ENCODE measurements at places on chromosomes 5 and 9. TPM values are rescaled to one million over a fixed set of nuclear protein-coding genes. Genes with fewer than 3 reads are reported as not detected.

GRCh38 chr5:169131616-169132301 is 169.2 kb downstream of the SLIT3 start:
- no peak overlapping the region for H3K27ac ChIP-seq
- no peaks in the 10 kb centered on the region for H3K36me3 ChIP-seq
- no peaks in the 10 kb centered on the region for H3K4me1 ChIP-seq
- DNase-seq, result no peak
- H3K4me3 ChIP-seq, result no peak overlapping the region

GRCh38 chr5:80877592-80877991 is 82.6 kb upstream of the RASGRF2 start:
- H3K4me1 ChIP-seq, result no peaks in the 10 kb centered on the region
- H3K36me3 ChIP-seq, result peaks cover 6% of the 10 kb centered on the region
- H3K27me3 ChIP-seq, result no peaks in the 10 kb centered on the region
- no peak for DNase-seq

GRCh38 chr5:95723632-95724369 is 7.3 kb upstream of the RHOBTB3 start:
- H3K27ac ChIP-seq, result no peak overlapping the region
- no peaks in the 10 kb centered on the region for H3K36me3 ChIP-seq
- no peaks in the 10 kb centered on the region for H3K27me3 ChIP-seq
- peaks cover 4% of the 10 kb centered on the region for H3K4me1 ChIP-seq

GRCh38 chr5:528629-529511 is 4.6 kb upstream of the SLC9A3 start:
- H3K27me3 ChIP-seq, result peaks cover 24% of the 10 kb centered on the region
- DNase-seq, result no peak
- H3K4me3 ChIP-seq, result no peak overlapping the region
- no peaks in the 10 kb centered on the region for H3K4me1 ChIP-seq
- no peak overlapping the region for H3K27ac ChIP-seq
- H3K36me3 ChIP-seq, result no peaks in the 10 kb centered on the region

IFNA2 gene
- polyA plus RNA-seq, result not detected

DNA sequence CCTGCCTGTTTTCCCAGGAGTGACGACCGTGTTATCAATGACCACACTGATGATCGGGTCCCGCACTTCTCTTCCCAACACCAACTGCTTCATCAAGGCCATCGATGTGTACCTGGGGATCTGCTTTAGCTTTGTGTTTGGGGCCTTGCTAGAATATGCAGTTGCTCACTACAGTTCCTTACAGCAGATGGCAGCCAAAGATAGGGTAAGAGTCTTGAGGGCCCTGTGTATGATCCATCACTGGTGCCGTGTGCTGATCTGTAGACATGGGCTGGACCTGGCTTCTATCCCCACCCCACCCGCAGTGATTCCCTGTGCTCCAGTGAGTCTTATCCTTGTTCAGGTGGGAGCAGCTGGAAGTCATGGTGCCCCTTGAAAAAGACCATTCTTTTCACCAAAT is 26.0 kb downstream of the GABRP start:
- no peaks in the 10 kb centered on the region for H3K36me3 ChIP-seq
- no peak overlapping the region for H3K27ac ChIP-seq
- H3K4me3 ChIP-seq, result no peak overlapping the region
- no peaks in the 10 kb centered on the region for H3K4me1 ChIP-seq
- H3K27me3 ChIP-seq, result no peaks in the 10 kb centered on the region
- peak; percentile 42 for DNase-seq

DNA sequence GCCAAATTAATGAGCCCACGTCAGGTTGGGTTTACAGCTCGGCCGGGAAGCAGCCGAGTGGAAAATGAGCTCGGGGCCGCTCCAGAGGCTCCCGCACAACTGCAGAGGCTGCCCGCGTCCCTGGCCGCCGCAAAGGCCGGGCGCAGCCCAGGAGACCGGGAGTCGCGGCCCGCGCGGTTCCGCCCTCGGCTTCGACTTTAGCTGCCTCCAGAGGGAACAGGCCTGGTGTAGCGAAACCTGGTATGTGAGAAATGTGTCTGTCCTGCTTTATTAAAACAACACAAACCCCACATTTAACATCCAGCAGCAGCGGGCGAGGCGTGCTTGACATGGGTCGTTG is 66.2 kb downstream of the FOXD1 start:
- H3K27ac ChIP-seq, result no peak overlapping the region
- H3K27me3 ChIP-seq, result no peaks in the 10 kb centered on the region
- H3K4me1 ChIP-seq, result peaks cover 6% of the 10 kb centered on the region
- no peak overlapping the region for H3K4me3 ChIP-seq
- no peaks in the 10 kb centered on the region for H3K36me3 ChIP-seq

ERCC8 gene
- polyA plus RNA-seq, result 6.6 TPM

GRCh38 chr5:35477911-35478310 is 139.8 kb upstream of the SPEF2 start:
- no peaks in the 10 kb centered on the region for H3K4me1 ChIP-seq
- DNase-seq, result no peak
- H3K36me3 ChIP-seq, result no peaks in the 10 kb centered on the region
- H3K27me3 ChIP-seq, result no peaks in the 10 kb centered on the region
- no peak overlapping the region for H3K4me3 ChIP-seq
- no peak overlapping the region for H3K27ac ChIP-seq

RNF20 gene
- 15.8 TPM for polyA plus RNA-seq

- H3K36me3 ChIP-seq, result no peaks in the 10 kb centered on the region
- peak overlapping the region; percentile 68 for H3K4me3 ChIP-seq
- no peaks in the 10 kb centered on the region for H3K27me3 ChIP-seq
- DNase-seq, result peak; percentile 32
- no peaks in the 10 kb centered on the region for H3K4me1 ChIP-seq
- H3K27ac ChIP-seq, result peak overlapping the region; percentile 81
Measured at GRCh38 chr9:16727452-16728136, 142.9 kb downstream of the BNC2 start.

GARIN3 gene
- polyA plus RNA-seq, result not detected

GRCh38 chr9:131708226-131709002 is 31.5 kb downstream of the RAPGEF1 start:
- peaks cover 52% of the 10 kb centered on the region for H3K4me1 ChIP-seq
- no peaks in the 10 kb centered on the region for H3K36me3 ChIP-seq
- DNase-seq, result no peak
- no peaks in the 10 kb centered on the region for H3K27me3 ChIP-seq
- no peak overlapping the region for H3K4me3 ChIP-seq
- no peak overlapping the region for H3K27ac ChIP-seq

DNA sequence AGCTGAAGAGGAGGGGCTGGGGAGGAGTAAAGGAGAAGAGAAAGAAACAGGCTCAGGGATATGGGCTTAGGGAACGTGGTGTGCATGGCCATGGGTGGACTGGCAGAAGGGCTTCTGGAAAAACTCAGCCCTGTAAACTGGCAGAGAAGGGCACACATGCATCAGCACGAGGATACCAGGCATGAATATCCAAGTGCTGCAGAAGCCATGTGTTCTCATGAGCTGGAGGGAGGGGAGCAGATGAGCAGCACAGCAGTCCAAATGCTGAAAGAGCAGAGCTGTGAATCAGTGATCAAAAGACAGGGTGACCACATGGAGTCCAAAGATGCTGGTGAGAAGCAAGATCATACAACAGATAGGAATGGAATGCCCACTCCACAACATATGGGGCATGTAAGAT is 72.3 kb downstream of the SEMA5A start:
- no peak overlapping the region for H3K4me3 ChIP-seq
- H3K36me3 ChIP-seq, result no peaks in the 10 kb centered on the region
- no peaks in the 10 kb centered on the region for H3K4me1 ChIP-seq
- no peak for DNase-seq
- no peak overlapping the region for H3K27ac ChIP-seq

DNA sequence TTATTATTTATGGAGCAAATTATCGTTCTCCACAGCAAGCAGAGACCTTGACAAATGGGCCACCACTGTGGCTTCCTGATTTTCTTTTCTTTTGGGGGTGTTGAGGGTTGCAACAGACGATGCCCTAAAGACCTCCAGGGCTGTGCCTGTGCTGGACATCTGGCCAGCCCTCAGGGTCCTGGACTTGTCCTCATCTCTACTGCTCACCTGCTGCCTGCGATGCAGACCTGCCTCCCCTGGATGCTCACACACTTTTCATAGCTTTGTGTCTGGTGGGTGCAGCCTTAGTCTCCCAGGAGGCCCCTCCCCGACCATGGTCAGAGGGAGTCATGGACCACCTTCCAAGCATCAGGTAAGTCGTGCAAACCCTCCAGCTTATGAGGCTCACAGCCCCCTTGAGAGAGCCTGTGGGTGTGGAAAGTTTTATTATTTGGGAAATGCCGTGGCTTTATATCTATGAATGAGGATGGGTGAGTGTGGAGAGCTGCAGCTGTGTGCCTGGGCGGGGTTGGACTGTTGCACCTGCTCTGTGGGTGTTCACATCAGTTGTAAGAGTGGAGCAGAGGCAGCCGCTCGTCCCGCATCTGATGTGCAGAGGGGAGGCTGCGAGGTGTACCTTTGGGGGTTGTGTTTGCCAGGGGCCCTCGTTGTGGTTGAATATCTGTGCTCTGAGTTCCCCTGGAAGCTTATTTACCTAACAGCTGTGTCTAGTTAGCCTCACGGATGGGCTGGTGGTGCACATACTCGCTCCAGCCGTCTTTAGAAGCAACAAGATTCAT is 126.3 kb upstream of the IRX4 start:
- no peaks in the 10 kb centered on the region for H3K4me1 ChIP-seq
- no peak for DNase-seq
- H3K27ac ChIP-seq, result no peak overlapping the region
- H3K36me3 ChIP-seq, result no peaks in the 10 kb centered on the region
- no peaks in the 10 kb centered on the region for H3K27me3 ChIP-seq

GRCh38 chr9:13322828-13323550 is 43.5 kb upstream of the MPDZ start:
- no peaks in the 10 kb centered on the region for H3K36me3 ChIP-seq
- no peak overlapping the region for H3K27ac ChIP-seq
- H3K27me3 ChIP-seq, result no peaks in the 10 kb centered on the region
- no peaks in the 10 kb centered on the region for H3K4me1 ChIP-seq

DNA sequence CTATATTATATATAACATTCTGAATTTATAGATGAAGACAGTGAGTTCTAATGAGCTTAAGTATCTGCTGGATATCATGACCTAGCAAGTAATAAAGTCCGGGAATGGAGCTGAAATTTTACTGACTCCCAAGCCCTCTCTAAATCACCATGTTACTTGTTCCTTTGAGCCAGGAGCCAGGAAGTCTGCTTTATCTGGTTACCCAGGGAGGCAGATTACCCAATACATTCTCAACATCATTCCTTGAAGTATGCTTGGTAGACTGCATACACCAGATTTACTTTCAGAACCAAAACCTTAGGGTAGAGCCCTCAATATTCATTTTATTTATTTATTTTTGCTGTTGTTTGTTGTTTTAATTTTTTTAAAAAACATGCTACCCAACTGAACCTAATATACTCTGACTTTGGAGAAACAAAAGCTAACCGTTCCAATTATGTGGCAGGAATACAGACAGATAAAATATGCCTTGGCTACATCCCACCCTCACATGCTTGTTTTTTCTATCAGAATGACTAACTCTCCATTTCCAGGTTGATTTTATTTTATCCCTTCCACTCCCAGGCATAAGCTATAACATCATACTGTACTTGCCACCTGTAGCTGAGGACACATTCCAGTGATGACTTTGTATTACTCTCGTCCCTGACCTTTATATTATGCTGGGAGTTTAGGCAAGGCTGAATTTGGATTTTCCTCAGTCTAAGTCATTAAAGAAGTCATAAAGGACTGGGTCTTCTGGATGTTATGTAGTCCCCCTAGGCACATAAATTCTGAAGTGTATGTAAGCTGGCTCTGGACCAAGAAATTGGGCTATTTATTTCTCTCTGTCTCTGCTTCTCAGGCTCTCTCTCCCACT is 82.0 kb downstream of the YIPF5 start:
- DNase-seq, result peak; percentile 71
- H3K27me3 ChIP-seq, result no peaks in the 10 kb centered on the region
- no peak overlapping the region for H3K4me3 ChIP-seq
- no peaks in the 10 kb centered on the region for H3K4me1 ChIP-seq
- H3K36me3 ChIP-seq, result no peaks in the 10 kb centered on the region

DNA sequence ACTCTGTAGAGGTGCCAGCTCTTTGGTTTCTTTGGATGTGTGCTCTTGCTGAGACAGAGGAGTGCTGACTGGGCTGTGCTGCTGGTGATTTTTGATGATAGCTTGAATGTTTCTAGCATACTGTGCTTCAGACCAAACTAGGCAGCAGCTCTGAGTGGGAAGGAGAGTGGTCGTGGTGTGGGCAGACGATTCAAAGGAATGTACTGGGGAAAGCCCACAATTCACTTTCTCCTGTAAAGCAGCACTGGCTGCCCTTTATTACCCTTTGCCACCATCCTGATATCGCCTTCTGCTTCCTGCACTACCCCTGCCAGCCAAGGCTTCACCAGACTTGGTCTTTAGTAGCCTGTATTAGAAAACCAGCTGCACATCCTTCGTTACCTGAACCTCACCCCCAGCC is 45.3 kb downstream of the PRRC2B start:
- H3K4me1 ChIP-seq, result no peaks in the 10 kb centered on the region
- H3K4me3 ChIP-seq, result no peak overlapping the region

C9orf50 gene
- 2.8 TPM for polyA plus RNA-seq

GRCh38 chr9:70927530-70927929 is 193.9 kb downstream of the TRPM3 start:
- no peaks in the 10 kb centered on the region for H3K27me3 ChIP-seq
- no peaks in the 10 kb centered on the region for H3K4me1 ChIP-seq
- H3K36me3 ChIP-seq, result no peaks in the 10 kb centered on the region
- H3K4me3 ChIP-seq, result no peak overlapping the region

- H3K27me3 ChIP-seq, result no peaks in the 10 kb centered on the region
- H3K4me3 ChIP-seq, result no peak overlapping the region
- DNase-seq, result no peak
- H3K27ac ChIP-seq, result no peak overlapping the region
- no peaks in the 10 kb centered on the region for H3K4me1 ChIP-seq
Measured at GRCh38 chr9:134531220-134531970, 110.2 kb upstream of the COL5A1 start.

GRCh38 chr5:136526791-136527190 is 161.4 kb upstream of the TRPC7 start:
- no peak for DNase-seq
- no peaks in the 10 kb centered on the region for H3K36me3 ChIP-seq
- no peak overlapping the region for H3K27ac ChIP-seq

NUDT12 gene
- polyA plus RNA-seq, result 12.7 TPM

DNA sequence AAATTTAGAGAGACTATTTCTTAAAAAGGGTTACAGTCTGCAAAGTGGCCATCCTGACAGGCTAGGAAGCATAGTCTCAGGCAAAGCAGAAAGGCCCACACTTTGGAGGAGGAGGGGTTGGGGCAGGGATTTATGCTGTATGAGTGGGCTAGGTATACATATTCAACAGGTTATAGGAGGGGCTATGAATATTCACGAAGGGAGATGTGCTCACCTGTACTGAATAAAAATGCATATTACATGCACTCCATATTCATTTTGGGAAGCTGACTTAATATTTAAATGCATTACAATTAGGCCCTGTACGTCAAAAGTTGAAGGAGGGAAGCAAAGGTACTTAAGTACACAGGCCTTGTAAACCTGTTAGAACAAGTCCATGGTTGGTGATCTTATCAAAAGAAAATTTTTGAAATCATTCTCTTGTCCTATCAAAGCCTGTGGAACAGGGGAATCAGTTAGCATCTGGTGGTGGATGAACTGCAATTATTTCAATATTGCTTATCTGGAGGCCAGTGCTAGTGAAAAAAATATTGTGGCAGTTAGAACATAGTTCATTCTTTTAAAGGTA is 1.6 kb downstream of the CENPP start:
- peaks cover 9% of the 10 kb centered on the region for H3K4me1 ChIP-seq
- H3K36me3 ChIP-seq, result peaks cover 5% of the 10 kb centered on the region
- no peak for DNase-seq
- H3K27me3 ChIP-seq, result no peaks in the 10 kb centered on the region

HK3 gene
- polyA plus RNA-seq, result 2.0 TPM

TMEM174 gene
- 59.0 TPM for polyA plus RNA-seq
